ENCODE measurements at places on chromosomes 11 and 22.

- DNase-seq: no peak
These were observed 103.8 kb downstream of the GRIA4 start for GRCh38 chr11:105713696-105714095.

GRCh38 chr11:104366321-104366734, 202.4 kb upstream of the PDGFD start:
- no peak for DNase-seq

GRCh38 chr11:36278531-36279282, 10.5 kb downstream of the COMMD9 start:
- DNase-seq: no peak

GRCh38 chr11:57513911-57514537, 1.5 kb downstream of the SLC43A1 start:
- no peak for DNase-seq

DNA sequence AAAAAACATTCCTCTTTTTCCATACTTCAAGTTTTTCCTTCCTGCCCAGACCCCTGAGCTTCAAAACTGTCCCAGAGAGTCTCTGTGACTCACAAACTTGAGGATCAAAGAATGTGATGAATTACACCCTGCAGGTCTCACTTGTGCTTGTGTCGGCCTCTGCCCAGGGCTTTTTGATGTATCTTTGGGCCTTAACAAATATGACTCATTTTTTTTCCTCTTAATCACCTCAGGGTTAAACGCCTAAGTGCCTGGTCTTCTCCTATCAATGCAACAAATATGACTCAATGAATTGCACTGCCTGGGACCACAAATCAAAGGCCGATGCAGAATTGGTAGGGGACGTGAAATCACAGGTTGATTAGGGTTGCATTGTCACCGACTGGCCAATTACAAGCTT, 267.7 kb downstream of the LARGE1 start:
- DNase-seq: no peak

Data from T-helper 1 cell (primary cell).